ENCODE measurements at places on chromosomes 3 and 15.

- DNase-seq: no peak
Measured at GRCh38 chr3:159924411-159924810, 64.2 kb upstream of the IL12A start.

DNA sequence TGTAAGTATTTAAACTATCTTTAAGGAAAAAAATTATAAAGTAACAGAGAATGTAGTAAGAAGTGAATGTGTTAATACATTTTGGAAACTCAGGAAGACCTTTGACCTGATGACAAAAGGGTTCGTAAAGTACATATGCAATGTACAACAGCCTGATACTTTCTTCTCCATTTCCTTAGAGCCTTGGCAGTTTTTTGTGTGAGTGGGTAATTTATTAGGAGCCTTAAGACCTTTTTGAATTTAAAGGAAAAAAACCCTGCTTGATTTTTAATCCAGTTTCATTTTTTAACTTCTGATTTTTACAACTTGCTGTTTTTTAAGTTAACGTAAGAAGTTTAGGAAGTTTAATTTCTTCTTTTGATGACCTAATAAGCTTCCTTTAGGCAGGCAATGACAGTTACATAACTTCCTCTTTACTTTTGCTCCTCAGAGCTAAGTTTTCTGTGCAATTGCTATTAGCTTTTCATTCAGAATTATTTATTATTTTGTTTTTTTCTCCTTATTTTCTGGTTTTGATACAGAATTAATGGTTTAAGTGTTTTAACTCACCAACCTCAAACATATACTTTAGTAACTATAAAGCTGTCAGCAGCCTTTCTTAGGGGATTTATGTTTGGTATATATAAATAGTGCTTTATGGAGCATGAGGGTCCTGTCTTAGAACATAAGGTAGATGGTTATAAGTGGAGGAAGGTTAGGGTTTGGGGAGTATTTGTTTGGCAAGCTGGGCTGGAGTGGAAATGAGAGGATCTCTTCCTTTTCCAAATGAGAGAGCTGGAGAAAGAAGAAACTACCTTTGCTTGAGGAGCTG is 35.2 kb downstream of the ARMC8 start:
- DNase-seq: peak; percentile 63

DNA sequence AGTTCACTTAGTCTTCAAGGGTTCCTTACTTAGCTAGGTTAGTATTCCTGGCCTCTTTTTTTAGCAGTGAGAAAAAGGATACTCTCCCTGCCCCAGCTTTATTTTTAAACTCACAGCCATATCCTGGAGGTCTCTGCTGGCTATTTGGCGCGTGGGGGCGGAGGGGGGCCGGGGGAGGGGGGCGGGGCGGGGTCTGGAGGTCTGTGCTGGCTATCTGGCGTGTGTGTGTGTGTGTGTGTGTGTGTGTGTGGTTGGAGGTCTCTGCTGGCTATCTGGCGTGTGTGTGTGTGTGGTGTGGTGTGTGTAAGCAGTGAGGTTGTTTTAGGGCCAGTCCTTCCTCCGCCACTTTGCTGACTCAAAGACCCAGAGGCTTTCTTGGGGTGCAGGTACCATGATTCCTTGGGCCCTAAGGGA is 579 bp upstream of the PLAAT1 start:
- DNase-seq: no peak

GRCh38 chr15:59048897-59049296 is 56.0 kb upstream of the CCNB2 start:
- DNase-seq: no peak

GRCh38 chr3:58334013-58334321 is 1.3 kb downstream of the PXK start:
- DNase-seq: no peak

DNA sequence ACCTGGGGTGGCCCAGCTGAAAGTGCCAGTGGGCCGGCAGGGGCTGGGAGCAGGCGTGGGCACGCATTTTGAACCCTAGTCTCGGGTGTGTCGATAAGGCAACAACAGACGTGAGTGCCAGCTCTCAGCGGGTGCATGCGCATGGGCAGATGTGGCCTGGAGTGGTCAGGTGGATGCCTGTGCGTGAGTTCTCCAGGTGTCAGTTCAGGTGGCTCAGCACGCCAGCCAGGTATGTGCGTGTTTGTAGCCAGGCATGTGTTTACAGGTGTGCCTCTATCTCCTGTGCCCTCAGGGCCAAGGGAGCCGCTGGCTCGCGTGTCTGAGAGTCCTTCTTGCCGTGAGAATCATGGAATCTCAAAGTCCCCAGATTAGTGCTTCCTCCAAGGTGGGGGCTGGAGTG is 14.8 kb downstream of the CYP1A2 start:
- DNase-seq: no peak

DNA sequence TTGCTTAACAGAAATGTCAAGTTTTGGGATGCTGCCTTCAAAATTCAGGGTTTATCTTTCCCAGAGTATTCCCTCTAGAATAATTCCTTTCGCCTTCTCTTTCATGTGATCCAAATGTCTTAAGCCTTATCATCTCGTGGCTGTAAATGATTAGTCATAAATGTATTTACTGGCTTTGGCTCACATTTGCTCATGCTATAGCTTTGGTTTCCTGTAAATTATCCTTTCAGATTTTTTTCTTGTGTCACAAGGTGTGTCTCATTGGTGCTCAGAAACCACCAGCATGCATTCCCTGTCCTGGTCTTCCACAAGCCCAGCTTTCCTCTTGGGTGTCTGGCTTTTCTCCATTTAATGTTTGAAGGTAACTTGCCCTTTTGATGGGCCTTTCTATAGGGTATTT is 692.7 kb upstream of the ALCAM start:
- DNase-seq: no peak

DNA sequence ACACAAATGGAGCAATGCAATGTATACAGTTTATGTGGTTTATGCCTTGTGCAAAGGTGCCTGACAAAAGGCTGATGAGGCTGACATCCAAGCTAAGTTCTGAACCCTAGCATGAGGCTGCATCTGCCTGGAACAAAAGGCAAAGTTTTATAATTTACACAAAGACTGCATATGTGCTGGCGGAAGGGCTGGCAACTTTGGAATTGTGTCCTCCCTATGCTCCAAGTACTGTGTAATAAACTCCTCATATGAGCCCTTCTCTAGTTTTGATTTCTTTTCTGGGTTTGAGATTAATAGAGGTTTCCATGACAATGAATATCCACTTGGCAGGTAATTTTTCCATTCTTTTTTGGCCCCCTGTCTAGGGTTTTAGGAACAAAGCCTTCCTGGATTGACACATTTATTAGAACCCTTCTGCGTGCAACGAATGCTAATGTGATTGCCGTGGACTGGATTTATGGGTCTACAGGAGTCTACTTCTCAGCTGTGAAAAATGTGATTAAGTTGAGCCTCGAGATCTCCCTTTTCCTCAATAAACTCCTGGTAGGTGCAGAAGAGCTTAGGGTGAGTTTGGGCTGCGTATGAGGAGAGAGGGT is 10.8 kb downstream of the PLA1A start:
- no peak for DNase-seq

DNA sequence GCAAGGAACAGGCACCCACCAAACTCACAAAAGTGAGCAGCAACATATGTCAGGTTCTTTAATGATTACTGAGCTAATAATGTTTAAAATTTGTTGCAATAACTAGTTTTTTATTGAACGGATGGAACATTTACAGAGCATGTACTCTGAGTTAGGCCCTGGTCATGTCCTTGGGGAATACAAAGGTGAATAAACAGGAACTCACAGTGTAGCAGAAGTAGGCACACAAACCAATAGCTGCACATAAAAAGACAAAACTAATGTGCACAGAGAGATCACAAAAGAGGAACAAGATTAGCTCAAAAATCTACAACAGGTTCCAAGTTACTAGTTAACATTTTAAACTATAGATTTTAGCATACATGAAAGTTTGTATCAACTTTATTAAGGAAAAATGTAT is 505.3 kb upstream of the PPP2R3A start:
- DNase-seq: no peak

DNA sequence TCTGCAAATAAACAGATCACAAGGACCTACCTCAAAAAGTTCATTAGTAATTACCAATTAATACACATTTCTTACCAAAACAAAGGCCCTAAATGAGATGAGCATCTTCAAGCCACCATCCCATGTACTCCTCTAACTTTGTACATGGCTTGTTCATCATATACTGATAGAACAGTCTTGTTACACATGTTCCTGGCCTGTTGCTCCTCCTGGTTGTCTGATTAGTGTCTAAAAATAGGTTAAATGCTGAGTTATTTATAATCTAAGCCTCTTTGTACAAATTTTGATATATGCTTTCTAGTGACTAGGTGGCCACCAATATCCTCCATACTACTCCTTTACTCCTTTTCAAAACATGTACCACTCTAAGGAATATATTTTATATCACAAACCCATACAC is 25.0 kb downstream of the TBC1D5 start:
- no peak for DNase-seq

DNA sequence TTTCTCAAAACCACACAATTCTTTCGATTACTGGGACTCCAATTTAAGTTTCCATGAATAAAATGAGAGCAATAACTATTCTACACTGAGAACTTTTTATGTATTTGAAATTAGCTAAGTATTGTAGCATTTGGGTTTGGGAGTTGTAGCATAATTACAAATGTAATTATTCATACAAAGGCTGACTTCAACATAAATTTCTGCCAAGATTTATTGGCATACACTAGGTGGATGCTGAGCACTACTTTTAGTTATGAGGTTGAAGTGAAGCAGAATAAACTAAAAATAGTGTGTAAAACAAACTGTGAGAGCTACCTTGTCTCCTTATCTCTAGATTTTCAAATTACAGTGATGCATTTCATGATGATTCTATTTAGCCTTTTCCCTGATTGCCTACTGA is 516.1 kb downstream of the ZNF385D start:
- DNase-seq: no peak

GRCh38 chr3:159763602-159764489 is 224.8 kb upstream of the IL12A start:
- DNase-seq: peak; percentile 79

DNA sequence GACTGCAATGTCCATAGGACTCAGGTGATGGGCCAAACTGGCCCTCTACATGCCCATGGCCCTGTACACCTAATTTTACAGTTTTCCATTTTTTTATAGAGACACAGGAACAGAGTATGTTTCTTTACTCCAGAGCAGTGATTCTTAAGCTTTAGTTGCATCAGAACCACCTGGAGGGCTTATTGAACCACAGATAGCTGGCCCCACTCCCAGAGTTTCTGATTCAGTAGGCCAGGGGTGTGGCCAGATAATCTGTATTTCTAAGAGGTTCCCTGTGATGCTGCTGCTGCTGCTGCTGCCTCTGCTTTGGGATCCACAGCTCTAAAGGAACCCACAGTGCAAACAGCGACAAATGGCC is 5.1 kb downstream of the RBP1 start:
- no peak for DNase-seq

GRCh38 chr3:45275006-45275704 is 49.1 kb upstream of the TMEM158 start:
- DNase-seq: no peak

DNA sequence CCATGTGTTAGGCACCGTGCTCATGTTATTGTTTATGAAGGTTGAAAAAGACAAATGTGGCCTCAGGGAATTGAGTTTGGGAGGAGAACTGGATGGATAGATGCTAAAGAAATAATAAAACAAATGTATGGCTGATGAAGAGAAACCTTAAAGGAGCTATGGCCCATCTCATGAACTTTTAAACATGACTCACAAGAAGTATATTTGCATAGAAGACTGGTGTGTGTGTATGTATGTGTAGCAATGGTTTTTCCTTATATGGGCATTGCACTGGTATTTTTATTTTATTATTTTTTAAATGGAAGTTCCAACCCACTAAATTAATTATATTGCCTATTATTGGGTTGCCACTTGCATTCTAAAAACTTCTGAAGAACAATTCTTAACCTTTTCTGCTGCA is 31.1 kb downstream of the CACNA2D3 start:
- DNase-seq: no peak

- peak; percentile 27 for DNase-seq
Measured at GRCh38 chr3:128343287-128344051, 123.2 kb downstream of the DNAJB8 start.

- DNase-seq: no peak
Measured at GRCh38 chr15:39391230-39391629, 189.6 kb upstream of the THBS1 start.

- no peak for DNase-seq
Measured at GRCh38 chr15:79635149-79635771, 203.1 kb downstream of the MINAR1 start.

- DNase-seq: no peak
Measured at GRCh38 chr3:98722389-98722788, 40.8 kb upstream of the ST3GAL6 start.

DNA sequence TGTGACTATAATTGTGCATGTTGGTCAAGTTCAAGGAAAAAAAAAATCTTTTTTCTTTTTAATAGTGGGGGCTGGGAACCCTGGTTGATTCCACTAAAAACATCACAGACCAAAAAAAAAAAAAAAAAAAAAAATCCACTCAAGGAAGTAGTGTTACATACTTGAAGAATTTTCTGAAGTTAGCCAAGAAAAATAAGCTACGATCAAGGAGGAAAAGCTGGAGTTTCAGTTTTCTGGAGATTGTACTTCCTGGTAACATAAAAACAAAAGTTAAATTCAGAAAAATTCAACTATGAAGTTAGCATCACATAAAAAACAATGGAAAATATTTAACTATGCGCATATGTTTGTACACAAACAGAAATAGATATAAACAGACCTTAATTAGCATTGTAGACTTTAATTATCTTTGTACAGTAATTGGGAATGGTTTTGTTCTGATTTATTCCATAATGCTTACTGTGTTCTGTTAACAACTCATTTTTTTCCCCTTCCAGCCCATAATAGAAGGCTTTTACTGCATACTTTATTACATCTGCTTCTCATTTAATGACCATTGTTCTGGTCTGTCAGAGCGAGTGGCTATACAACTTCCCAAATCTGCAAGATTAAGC is 194.3 kb downstream of the RORA start:
- no peak for DNase-seq

DNA sequence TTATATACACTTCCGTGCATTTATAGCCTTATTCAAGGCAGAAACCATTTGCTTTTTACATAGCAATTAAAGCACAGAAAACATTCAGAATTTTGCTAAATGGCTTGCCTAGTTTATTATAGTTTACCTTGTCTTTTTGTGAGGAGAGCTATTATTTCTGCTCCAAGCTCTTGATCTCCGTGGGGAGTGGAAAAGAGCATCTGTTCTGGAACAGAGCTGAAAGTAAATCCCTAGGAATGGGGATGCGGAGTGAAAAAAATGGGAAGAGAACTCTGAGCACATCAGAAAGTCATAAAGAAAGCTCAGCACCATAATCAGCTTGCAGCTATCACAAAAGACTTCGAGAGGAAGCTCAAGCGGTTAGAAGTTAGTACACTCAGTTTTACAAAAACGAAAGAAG is 1006.7 kb downstream of the ROBO2 start:
- DNase-seq: no peak
